ENCODE measurements at places on chromosomes 16 and 17.

DNA sequence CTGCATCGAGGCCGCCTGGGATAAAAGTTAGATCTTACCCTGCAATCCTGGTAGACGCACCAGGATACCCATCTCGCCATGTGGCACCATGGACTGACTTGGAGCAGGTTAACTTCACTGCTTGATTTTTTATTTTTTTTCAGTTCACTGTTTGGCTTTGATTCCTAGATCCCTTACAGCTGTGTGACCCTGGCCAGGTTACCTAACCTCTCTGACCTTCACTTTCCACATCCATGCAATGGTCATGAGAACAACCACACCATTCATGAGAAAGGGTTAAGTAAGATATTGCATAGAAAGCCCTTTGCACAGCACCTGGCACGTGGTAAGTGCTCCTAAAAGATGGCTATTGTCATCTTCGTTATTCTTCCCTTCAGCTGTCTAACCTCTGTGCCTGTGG is 230.5 kb downstream of the SOX9 start:
- no peak for DNase-seq

DNA sequence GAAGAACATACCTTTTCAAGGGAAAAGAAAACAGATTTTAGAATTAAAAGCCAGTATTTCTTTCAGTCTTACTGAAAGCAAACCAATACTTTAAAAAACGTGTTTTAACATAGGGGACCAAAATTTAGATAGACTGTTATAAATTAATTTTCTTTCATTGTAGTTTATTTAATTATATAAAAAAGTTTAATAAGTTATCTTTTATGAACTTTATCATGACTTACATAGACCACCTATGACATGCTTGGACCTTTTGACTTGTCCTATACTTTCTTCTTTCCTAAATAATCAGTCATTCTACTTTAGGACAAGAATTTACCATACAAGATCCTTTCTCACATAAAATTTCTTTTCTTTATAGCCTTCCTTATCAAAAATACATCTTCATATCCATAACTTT is 102.0 kb upstream of the HAS3 start:
- no peak for DNase-seq

DNA sequence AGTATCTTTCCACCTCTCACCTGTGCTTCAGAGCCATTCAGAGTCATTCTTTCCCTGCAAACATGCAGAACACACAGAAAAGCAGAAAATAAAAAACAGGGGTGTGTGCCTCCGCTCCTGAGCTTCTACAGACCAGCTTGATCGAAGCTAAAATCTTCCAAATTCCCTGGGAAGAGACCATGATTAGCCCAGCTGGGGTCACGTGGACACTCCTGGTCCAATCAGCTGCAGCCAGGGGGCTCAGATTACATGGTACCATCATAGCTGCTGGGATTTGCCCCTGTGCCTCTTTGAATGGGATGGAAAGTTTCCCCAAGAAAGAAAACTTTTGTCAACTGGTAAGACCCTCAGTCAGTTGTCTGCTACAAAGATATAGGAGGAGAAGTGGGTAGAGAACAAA is 159.9 kb downstream of the TMEM114 start:
- DNase-seq: no peak

DNA sequence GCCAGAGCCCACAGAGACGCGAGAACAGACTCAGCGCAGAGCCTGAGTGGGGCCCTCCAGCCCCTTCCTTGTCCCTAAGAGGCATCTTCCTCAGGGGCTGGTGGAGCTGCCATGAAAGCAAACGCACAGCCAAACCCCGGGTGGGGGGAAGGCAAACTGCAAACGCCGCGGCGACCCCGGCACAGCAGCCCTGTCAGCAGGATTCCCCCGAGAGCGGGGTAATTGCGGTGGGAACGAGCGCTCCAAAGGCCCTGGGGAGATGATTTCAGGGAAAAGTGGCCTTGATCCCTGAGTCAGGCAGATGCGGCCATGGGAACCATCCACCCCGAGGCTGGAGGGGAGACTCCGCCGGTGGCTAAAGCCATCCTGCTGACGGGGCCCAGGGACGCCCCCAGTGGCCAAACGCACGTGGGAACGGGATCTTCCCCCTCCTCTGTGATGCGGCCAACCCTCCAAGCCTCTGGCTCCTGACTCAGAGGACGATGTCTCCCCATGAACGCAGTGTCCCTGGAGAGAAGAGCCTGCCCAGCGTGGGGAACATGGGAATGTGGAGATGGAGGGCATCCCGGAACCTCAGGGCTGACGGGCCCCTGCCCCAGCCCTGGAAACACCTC is 25.1 kb downstream of the SLC7A5 start:
- no peak for DNase-seq

DNA sequence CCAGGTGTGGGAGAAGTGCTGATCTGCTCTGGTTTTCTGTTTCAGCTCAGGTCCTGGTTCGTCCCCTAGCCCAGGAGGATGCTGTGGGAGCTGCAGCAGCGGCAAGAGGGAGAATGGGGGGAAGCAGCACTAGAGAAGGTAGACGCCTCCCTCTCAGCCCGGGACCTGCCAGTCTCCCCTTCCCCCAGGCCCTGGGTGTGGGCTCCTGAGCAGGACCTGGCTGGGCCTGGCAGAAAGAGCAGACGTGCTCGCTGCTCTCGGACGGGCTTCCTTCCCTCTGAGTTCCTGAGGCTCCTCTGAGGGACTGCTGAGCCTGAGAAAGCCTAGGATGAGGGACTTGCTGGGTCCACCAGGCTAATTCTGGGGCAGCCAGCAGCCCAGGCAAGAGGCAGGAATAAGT is 3.1 kb downstream of the PRCD start:
- no peak for DNase-seq

DNA sequence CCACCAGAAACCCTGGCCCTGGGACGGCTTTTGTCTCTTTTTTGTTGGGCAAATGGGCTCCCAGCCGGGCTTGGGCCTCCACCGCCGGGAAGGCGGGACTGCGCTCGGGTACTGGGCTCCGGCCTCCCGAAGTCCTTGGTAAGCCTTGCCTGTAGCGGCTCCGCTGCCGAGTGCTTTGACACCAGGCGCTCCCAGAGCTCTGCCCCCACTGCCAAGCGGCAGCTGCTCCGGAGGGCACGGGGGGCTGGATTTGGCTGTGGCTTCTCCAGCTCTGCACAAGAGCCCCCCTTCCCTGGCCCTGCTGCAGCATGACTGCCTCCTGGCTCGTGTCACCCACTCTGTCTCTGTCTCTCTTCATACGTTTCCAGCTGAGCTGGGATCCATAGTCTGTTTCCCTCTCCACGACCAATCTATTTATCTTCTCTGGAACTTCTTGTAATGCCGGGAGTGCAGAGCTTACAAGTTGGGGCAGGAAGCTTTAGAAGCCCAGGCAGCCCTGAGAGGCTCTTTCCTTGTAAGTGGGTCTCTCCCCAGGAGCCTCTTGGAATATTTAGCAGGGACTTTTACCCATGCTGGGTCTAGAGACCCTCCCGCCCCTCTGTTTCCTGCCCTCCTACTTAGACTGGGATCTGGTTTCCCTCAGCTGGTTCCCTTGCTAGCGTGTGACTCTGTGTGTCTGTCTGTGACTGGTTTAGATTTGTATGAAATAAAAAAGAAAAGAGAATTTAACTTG is 246.9 kb upstream of the GSE1 start:
- no peak for DNase-seq

DNA sequence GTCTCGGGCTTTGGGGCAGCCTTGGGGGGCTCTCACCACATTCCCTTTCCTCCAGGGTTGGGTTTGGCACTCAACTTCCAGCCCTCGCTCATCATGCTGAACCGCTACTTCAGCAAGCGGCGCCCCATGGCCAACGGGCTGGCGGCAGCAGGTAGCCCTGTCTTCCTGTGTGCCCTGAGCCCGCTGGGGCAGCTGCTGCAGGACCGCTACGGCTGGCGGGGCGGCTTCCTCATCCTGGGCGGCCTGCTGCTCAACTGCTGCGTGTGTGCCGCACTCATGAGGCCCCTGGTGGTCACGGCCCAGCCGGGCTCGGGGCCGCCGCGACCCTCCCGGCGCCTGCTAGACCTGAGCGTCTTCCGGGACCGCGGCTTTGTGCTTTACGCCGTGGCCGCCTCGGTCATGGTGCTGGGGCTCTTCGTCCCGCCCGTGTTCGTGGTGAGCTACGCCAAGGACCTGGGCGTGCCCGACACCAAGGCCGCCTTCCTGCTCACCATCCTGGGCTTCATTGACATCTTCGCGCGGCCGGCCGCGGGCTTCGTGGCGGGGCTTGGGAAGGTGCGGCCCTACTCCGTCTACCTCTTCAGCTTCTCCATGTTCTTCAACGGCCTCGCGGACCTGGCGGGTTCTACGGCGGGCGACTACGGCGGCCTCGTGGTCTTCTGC is 8.4 kb downstream of the SLC16A3 start:
- no peak for DNase-seq

DNA sequence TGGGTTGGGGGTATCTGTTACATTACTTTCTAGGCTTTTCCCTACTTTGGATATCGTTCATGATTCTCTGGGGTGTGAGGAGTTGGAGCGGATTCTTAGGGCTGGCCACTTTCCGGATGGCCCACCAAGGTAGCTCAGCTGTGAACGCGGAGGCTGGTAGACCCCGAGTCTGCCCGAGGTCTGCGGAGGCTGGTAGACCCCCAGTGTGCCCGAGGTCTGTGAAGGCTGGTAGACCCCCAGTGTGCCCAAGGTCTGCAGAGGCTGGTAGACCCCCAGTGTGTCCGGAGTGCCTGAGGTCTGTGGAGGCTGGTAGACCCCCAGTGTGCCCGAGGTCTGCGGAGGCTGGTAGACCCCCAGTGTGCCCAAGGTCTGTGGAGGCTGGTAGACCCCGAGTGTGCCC is 99.2 kb upstream of the ZNF469 start:
- no peak for DNase-seq

GRCh38 chr17:17467720-17468119 is 9.1 kb upstream of the MED9 start:
- DNase-seq: no peak

- no peak for DNase-seq
Observed at GRCh38 chr16:85234310-85235204, 122.3 kb upstream of the CIBAR2 start.

GRCh38 chr16:8696880-8697279 is 22.5 kb downstream of the ABAT start:
- DNase-seq: no peak

DNA sequence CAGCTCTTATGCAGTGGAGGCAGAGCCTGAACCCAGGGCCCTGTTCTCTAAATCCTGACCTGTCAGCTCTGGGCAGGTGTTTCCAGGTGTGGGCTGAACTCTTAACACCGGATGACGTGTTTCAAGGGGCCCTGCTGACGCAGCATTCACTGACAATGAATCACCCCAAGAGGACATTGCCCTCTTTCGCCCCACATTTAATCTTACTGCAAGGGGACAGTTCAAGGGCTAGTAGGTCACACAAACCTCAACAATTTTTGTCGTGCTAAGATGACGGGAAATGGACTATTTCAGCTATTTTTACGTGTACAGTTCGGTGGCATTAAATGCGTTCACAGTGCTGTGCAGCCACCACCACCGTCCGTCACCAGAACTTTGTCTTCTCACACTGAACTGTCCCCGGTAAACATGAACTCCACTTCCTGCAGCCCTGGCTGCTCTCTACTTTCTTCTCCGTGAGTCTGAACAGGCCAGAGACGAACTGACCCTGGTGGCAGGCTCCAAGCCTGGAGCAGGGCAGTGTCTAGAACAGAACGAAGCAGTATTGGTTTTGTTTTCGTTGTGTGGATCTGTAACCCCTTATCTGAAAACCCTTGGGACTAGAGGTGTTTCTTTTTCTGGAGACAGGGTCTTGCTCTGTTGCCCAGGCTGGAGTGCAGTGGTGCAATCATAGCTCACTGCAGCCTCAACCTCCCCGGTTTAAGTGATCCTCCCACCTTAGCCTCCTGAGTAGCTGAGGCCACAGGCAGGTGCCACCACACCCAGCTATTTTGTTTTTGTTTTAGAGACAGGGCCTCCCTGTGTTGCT is 88.4 kb upstream of the CIBAR2 start:
- DNase-seq: no peak

DNA sequence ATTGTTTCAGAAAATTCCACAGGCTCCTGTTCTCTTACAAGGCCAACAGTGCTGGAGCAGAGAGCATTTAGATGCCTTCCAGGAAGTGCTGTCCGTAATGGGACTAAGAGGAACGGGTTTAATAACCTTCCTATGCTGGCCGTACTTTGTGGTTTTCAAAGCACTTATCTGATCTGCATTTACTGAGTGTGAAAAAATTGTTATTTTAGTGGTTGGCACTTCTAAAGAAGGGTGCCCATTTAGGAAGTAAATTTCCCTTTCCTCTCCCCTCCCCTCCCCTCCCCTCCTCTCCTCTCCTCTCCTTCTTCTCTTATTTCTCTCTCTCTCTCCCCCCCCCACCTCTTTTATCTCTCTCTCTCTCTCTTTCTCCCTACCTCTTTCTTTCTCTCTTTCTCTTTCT is 72.0 kb upstream of the DNAJA2 start:
- DNase-seq: no peak

DNA sequence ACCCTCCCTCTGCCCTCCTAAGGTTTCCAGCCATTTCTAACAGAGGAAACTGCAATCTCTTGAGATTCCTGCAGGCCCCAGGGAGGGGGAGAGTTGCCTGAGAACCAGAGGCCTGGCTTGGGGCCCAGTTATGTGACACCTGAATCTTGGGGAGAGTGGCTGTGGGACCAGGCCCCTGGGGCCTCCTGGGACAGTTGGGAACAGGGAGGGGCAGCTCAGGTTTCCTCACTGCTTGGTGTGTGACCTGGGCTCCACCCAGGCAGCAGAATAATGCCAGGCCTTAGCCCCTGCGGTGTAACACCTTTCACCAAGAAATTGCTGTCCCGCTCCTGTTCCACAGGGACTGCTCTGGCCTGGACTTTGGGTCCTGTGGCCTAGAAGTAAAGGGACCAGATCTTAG is 44.3 kb upstream of the CRHR1 start:
- no peak for DNase-seq

DNA sequence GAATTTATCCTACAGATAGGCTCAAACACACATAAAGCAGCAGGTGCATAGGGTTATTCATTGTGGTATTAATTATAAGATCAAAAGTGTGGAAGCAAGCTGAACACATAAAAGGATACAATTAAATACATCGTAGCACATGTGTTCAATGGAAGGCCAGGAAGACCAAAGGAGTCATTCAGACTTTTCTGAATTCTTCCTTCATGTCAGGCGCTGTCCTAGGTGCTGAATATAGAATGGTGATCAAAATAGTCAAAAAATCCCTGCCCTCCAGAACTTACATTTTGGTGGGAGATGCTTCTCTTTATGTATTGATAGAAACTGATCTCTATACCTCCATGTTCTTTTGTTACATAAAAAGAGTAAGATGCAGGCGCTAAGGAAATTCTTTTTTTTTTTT is 439.0 kb upstream of the ASIC2 start:
- no peak for DNase-seq

- no peak for DNase-seq
Observed at GRCh38 chr17:82929676-82930042, 89.8 kb upstream of the ZNF750 start.

DNA sequence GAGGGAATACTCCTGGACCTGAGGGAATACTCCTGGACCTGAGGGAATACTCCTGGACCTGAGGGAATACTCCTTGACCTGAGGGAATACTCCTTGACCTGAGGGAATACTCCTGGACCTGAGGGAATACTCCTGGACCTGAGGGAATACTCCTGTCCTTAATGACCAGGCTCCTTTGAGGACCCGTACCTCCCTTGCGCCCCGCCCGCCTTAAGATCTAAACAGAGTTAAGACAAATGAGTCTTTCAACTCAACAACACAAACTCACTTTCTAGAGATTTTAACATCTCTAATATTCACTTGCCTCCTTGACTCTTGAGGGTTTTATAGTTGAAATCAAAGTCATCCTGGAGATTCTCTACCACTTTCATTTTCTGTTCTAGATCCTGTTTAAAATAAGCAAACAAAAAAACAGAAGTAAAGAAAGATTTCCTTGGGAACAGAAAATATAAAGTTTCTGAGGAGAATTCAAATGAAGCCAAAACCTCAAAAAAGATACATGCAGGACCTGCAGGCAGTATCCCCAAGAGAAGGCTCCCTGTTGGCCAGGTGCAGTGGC is 49.7 kb downstream of the STAT3 start:
- DNase-seq: no peak
